ENCODE measurements at places on chromosomes 7 and 10.
A peak's percentile ranks its signal among the peaks of the same experiment; 100 is the strongest.

GRCh38 chr10:112585126-112585525 lies 138.1 kb downstream of the VTI1A start:
- DNase-seq: no peak

- DNase-seq: no peak
Measured at GRCh38 chr10:102109166-102110116, 10.7 kb downstream of the LDB1 start.

DNA sequence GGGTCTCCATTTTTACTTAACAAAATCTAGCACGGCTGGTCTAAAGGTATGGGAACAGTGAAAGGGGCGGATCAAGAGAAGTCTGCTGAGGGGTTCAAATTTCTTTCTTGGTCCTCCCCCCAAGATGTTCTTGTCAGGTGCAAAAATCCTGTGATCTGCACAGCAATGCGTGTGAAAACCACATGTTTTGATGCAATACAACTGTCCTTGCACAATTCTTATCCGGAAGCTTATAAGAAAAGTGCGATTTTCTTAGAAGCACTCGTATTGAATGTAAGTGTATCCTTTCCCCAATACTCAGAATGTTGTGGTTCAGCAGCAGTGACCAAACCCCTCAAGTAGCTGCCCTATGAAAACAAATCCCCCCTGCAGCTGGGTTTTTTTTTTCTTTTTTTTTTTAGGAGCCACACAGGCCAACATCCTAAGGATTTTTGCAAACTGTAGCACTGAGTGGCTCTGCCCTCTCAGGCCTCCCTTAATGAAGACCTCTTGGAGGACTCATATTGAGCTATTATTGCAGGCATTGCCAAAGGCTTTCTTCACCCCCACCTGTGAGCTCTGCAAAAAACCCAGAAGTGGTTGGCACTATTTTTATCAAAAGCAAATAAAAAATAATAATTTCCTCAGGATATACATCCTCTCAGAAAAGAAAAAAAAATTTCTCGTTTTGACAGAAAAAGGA lies 151.9 kb upstream of the ITGB1 start:
- DNase-seq: no peak

DNA sequence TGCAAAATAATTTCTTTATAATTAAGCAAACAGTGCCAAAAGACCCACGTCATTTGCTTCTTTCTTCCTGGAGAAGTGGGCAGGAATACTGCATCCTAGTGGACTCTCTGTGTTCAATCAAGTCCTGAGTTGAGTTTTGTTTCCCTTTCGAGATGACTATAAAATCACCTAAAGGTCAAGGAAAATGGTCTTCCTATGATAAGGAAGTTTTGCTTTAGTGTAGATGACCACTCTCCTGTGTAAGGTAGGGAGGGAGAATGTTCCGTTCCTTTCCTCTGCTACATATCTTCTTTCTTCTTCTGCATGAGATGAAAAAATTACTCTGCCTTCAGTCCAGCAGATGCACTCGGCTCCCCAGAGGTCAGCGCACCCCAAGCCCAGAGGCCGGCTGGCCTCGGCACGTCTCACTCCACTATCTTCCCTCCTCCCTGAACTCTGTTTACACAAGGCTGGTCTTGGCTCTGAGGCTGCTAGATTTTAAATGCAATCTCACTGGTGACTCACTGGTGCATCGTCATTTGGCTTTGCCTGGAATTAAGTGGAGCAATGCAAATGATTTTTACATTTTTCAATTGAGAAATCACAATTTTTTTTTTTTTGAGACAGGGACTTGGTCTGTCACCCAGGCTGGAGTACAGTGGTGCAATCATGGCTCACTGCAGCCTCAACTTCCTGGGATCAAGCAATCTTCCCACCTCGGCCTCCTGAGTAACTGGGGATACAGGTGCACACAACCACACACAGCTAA lies 18.6 kb upstream of the VDAC2 start:
- DNase-seq: peak; percentile 72

DNA sequence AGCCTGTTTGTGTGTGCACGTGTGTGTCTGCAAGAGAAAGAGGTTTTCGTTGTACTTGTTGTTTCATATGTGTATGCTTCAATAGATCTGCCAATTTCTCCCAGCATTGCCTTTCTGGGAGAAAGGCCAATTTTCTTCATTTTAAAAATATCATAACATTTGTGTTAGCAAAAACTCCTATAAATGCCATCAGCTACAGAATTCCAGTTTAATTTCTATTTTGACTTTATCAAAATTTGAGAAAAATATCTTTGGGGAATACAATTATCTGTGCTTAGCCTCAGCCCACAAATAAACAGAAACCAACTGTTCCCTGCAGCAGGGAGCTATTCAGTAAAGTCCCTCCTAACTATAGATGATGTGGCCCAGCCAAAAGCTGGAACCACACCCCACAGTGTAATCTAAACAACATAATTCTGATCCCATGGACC lies 68.3 kb upstream of the MGMT start:
- DNase-seq: no peak

DNA sequence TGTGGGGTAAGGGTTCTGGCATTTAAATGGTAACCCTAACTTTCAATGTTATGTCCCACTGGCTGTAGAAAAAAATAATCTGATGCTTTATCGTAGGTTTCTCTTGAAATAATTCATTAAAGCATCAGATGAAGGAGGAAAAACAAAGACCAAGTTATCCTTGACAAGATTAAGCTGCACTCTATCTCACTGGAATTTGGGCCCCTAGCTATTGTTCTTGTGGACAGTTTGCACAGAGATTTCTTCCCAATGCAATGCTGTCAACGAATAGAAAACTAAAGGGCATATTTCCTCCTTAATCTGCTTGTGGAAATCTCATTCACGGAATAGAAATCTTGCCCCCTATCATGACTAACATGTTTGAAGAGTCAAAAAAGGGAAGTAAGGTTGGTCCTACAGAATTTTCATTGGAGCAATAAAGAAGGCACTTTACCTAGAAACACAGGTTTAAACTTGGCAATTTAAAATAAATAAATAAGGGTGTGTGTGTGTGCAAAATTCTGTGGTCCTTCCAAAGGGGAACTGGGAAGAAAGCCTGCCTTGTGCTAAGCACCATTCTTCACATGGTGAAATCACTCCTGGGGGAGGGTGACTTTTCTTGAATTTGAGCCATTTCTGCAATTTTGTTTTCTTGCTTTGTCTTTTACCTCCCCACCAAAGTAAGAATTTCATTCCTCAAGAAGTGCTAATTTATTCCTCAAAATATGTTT lies 242.8 kb downstream of the GLI3 start:
- DNase-seq: no peak

DNA sequence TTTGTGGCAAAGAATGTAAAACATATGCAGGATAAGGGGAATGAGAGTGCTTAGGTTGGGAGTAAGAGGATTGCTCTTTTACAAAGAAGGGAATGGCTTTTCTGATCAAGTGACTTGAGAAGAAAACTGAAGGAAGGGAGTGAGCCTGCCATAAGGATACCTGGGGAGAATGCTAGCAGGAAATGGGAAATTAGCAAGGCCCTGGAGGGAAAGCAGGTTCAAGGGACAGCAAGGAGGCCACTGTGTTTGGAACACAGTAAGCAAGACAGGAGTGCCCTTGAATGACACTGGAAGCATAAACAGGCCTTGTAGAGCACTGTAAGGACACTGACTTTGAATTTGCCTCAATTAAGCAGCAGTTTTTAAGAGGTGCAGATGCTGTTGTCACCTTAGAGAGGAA lies 1069.9 kb downstream of the DNAJB9 start:
- DNase-seq: no peak

DNA sequence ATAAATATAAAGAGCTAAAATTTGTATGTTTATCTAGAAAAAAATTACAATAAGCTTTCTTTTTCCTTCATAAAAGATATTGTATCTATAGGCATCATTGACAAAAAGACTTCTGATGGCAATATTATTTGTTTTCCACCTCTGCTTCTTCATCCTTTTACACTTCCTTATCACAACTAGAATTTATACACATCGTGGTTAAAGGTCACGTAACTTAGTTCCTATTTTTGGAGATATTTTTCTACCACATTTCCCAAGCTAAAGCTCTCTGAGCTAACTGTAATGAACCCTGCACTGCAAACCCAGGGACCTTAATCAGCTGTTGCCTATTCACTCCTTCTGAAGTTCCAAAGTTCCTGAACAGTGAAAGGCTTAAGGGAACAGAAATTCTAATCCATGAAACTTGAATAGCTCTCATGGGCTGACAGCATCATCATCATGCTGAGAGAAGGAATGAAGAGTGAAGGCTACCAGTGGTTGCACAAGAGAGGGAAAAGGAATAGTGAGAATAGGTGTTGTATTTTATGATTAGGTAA lies 106.1 kb upstream of the SLC13A1 start:
- DNase-seq: no peak

- no peak for DNase-seq
Measured at GRCh38 chr7:372546-372931, 82.6 kb downstream of the FOXL3 start.

GRCh38 chr10:106680061-106680460 lies 484.4 kb downstream of the SORCS1 start:
- no peak for DNase-seq

GRCh38 chr10:13942035-13942434 lies 355.3 kb downstream of the PRPF18 start:
- DNase-seq: no peak

- no peak for DNase-seq
Measured at GRCh38 chr7:2711895-2712675, 24.1 kb downstream of the AMZ1 start.

- DNase-seq: no peak
Measured at GRCh38 chr7:123131140-123131539, 68.6 kb downstream of the SLC13A1 start.

- DNase-seq: no peak
Measured at GRCh38 chr10:125628104-125629049, 54.6 kb downstream of the TEX36 start.

GRCh38 chr7:147062897-147063296 lies 946.3 kb downstream of the CNTNAP2 start:
- DNase-seq: no peak

DNA sequence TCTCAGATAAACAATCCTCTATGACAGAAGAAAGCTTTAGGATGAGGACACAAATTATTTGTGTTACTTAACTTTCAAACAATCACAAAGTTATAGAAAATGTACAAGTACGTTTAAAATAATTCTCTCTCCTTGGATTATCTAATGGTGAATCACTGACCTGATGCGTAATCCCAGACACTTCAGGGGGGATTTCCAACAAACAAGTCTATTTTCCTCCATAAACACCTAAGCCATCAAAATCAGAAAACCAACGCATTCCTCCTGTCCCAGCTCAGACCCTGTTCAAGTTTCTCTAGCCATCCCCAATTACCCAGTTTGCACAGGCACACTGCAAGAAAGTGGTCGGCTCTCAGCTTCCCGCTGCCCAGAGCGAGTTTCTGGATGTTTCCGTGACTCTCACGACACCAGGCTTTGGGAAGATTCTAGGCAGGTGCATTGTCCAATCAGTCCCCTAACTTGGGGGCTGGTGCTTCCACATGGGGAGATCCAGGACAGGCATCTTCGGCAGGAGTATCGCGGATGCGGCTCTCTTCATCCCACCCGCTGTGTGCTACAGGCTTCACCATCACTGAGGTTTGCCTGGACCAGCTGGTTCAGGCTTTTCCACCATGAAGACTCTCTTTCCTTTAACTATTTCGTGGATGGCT lies 200.0 kb downstream of the ZMYND11 start:
- DNase-seq: no peak

GRCh38 chr10:89337484-89337883 lies 9.7 kb downstream of the IFIT3 start:
- DNase-seq: peak; percentile 55

GRCh38 chr10:49649294-49649693 lies 30.2 kb upstream of the C10orf53 start:
- DNase-seq: no peak

DNA sequence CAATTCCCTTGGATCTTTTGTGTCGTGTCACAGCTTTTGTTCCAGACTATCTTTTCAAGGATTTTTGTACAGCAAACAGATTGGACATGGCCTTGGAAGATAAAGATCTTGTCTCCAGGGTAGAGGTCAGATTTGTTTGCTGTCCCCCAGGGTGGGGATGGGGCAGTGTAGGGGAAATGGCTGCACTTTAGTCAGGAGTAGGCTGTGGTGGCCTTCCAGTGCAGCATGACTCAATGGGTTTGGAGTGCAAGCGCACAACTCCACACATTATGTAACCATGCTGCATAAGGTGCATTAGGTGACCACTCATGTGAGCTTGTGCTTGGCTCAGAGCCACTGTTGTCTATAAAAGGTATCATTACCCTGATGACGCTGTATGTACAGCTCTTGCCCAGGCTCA lies 23.9 kb upstream of the ADAMTS14 start:
- DNase-seq: no peak
